ENCODE measurements at places on chromosomes 4 and X. TPM values are rescaled to one million over a fixed set of nuclear protein-coding genes. Genes with fewer than 3 reads are reported as not detected.

- DNase-seq: no peak
- no peaks in the 10 kb centered on the region for H3K4me1 ChIP-seq
- no peaks in the 10 kb centered on the region for H3K36me3 ChIP-seq
- no peak overlapping the region for H3K4me3 ChIP-seq
- no peak overlapping the region for H3K27ac ChIP-seq
Measured at GRCh38 chr4:115292320-115293092, 179.1 kb upstream of the NDST4 start.

Gene MAGEA12
- 0.27 TPM for total RNA-seq

DNA sequence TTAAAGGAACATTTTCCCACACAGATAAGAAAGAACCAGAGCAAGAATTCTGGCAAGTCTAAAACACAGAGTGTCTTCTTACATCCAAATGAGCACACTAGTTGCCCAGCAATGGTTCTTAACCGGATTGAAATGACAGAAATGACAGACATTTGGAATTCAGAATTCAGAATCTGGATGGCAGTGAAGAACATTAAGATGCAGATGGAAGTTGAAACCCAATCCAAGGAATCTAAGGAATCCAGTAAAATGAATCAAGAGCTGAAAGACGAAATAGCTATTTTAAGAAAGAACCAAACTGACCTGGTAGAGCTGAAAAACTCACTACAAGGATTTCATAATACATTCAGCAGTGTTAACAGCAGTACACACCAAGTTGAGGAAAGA lies 21.5 kb downstream of the ANAPC10 start:
- DNase-seq: no peak
- H3K27ac ChIP-seq: no peak overlapping the region
- no peaks in the 10 kb centered on the region for H3K36me3 ChIP-seq
- no peaks in the 10 kb centered on the region for H3K4me1 ChIP-seq

Gene AADAT
- 4.5 TPM for total RNA-seq

- DNase-seq: no peak
- H3K36me3 ChIP-seq: no peaks in the 10 kb centered on the region
- H3K4me3 ChIP-seq: no peak overlapping the region
Measured at GRCh38 chr4:19736968-19737756, 514.5 kb upstream of the SLIT2 start.

Gene RHOXF2
- total RNA-seq: not detected

- no peaks in the 10 kb centered on the region for H3K27me3 ChIP-seq
- H3K4me1 ChIP-seq: no peaks in the 10 kb centered on the region
- no peak overlapping the region for H3K4me3 ChIP-seq
- H3K27ac ChIP-seq: no peak overlapping the region
- no peaks in the 10 kb centered on the region for H3K36me3 ChIP-seq
- no peak for DNase-seq
Measured at GRCh38 chr4:19842471-19842870, 409.2 kb upstream of the SLIT2 start.
